ENCODE measurements at places on chromosomes 5 and 9.

DNA sequence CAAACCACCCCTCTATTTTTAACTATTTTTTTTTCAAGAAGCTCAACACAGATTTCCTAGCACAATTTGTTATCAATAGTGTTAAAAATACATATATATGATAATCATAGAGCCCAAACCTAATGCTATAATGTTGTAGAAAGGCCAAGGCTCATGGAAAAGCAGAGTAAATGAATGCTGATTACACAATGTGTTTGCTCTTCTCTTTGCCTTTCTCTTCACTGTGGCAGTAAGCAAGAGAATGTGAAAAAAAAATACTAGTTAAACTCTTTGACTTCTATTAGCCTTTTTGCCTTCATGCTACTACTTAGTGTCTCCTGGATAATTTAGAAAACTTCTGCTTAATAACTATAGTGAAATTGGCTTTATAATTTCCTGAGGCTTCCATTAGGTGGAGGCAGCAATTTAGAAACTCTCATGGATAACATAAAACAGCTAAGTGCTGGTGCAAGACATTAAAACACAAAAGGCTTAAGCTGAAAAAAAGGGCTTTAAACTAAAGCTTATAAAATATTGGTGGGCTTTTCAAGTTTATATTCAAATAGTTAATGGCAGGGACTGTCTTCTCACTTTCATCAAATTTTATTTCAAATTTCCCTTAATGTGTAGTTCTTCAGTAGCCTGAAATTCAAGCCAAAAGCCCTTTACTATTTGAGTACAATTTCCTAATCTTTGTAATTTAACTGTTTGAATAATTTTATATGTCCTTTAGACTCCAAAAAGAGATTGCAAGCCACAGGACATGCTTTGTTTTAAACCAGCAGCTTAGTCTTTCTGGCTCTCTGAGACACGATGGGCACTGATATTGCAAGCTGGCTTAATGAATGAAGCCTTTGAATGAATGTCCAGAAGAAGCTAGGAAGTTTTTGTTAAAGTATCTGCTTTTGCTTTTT, 2031.8 kb upstream of the CDH6 start:
- no peak for DNase-seq

DNA sequence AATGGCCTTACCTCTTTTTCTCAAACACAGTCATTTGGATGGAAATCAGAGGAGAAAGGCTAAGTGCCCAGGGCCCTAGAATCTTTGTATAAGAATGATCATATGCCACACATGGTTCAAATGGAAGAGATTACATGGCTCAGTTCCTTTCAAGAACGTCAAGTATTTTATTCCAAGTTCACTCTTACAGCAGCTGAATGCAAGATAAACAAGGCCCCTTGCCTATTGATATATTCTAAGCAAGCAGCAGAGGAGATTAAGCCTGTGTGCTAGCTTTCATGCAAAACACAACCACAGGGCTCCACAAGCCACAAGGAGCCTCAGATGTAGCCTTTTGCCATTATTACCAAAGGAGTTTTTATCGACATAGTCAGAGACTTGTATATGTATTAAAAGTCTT, 55.3 kb upstream of the SLCO6A1 start:
- DNase-seq: peak; percentile 27

DNA sequence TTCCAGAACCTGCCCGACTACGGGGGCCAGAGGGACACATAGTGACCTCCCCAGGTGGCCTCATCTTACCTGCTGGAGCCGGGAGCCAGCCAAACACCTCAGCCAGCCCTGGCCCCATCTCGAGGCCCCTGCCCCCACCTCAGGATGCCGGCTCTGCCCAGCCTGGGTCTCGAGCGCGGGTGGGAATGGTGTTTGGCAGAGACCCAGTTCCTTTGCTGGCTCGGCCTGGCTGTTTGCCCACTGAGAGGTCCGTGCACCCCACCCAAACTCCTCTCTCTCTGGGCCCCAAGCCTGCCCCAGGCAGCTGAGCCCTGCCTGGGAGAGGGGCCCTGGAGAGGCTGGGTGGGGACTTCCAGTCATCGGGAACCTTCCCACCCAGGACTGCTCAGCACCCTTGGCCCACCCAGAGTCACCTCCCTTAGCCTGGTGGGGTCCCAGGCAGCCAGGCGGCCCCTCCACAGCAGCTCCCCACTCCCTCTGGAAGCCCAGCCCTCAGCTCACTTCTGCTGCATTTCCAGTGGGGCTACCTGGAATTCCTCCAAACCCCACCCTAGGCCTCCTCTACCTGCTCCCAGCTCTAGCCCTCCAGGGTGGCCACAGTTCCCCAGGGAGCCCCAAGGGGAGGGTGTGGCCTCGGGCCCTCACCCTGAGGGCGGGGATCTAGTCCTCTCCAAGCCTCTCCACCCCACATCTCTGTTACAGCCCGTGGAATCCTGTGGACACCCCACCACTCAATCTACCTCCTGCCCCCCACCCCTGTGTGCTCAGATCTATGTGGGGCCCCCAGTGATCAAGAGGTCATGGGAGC, 42.4 kb upstream of the UBAC1 start:
- DNase-seq: no peak

- no peak for DNase-seq
Observed at GRCh38 chr5:81788329-81788728, 37.4 kb upstream of the SSBP2 start.

- DNase-seq: no peak
Observed at GRCh38 chr5:76941442-76941841, 11.4 kb upstream of the CRHBP start.

Measured in A673 (cell line).